Upper lobe of right lung (tissue), 1 donor: ENCODE measurements at places on chromosomes 1 and 21.

- DNase-seq: no peak
Observed at GRCh38 chr1:39266269-39266668, 61.8 kb downstream of the MACF1 start.

- no peak for DNase-seq
Observed at GRCh38 chr1:86650065-86650464, 54.3 kb upstream of the SH3GLB1 start.

- no peak for DNase-seq
Observed at GRCh38 chr21:34988139-34988538, 61.0 kb downstream of the RUNX1 start.

- no peak for DNase-seq
Observed at GRCh38 chr21:37364722-37365121, 1.9 kb upstream of the DYRK1A start.

DNA sequence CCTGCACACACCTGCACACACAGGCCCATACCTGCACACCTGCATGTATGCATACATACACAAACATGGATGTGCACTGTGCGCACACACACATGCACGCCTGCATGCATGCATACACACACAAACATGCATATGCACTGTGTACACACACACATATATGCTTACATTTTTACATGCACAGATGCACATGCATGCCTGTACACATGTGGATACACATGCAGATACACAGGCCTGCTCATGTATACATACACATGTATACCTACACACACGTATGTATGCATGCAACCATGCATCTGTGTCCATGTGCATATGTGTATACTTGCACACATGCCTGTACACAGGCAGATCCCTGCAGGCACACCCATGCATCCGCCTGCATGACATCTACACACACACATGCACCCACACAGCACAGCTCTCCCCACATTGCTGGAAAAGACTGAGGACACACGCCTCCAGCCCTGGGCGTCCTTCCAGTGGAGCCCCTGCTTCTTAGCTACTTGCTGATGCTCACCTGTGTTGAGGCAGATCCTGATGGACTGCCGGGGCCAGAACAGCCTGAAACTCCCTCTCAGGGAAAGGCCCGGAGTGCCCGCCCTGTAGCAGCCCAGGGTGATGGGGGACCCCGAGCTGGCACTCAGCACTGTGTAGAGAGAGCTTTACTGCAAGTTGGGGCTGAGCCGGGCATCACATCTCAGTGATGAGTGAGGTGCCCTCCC lies 28.6 kb downstream of the KRTAP10-1 start:
- DNase-seq: no peak

DNA sequence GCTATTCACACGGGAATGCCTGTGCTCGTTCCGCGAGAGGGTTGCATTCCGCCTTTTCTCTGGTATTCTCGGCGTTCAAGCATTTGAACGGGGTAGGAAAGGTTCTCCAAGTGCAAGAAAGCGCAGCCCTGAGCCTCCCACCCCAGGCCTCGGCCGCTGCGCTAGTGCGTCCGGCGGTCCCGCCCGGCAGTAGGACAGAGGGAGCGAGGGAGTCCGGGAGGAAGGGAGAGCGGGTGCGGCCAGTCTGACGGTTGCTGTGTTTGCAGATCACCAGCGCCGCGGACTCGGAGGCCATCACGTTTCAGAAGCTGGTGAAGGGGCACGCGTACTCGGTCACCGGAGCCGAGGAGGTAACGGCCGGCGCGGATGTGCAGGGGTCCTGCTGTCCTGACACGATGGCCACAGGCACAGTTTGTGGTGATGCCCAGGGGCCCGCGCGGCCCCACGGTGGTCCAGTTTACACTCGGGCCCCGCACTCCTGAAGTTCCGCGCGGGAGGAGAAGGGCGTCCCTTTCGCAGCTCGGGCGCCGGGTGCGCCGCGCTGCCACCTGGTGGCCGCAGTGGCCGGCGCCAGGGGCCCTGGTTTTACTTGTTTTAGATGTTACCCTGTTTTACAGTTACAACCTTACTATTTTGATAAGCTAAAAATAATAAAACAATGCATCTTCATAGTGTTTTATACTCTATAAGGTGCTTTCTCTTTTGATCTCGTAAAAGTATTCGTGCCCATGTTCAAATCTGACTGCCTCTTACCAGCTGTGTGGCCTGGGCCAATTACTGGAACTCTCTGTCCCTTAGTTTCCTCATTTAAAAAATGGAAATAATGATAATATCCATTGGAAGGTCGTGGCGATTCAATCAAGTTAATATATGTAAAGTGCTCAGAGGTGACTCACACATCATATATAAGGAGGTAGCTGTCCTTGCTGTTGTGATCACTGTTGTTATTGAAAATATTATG lies 36.7 kb downstream of the CAPN2 start:
- peak; percentile 84 for DNase-seq

GRCh38 chr21:27261676-27262075 lies 294.8 kb upstream of the ADAMTS5 start:
- DNase-seq: no peak

- DNase-seq: no peak
Observed at GRCh38 chr1:26401891-26402290, 8.7 kb upstream of the LIN28A start.

DNA sequence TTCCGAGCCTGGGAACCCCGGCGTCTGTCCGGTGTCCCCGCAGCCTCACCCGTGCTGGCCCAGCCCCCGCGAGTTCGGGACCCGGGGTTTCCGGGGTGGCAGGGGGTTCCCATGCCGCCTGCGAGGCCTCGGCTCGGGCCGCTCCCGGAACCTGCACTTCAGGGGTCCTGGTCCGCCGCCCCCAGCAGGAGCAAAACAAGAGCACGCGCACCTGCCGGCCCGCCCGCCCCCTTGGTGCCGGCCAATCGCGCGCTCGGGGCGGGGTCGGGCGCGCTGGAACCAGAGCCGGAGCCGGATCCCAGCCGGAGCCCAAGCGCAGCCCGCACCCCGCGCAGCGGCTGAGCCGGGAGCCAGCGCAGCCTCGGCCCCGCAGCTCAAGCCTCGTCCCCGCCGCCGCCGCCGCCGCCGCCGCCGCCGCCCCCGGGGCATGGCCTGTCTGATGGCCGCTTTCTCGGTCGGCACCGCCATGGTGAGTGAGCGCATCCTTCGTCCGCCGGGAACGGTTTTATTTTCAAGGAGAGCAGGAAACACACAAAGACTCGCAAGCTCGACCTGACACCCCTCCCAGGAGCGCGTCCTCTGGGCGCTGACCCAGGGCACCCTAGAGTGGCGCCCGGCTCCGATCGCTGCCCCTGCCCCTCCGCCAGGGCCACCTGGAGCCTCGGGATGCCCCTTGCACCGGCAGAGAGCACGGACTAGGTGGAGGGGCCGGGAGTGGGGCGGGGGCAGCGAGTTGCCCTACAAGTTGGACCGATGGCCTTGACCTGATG lies at the start of gene ABCG1:
Gene ABCG1 (plus strand): TSS at position 305 of the 770 bp plus-strand sequence. CDS start 123 bp downstream, at position 428.
- DNase-seq: peak; percentile 82

- no peak for DNase-seq
Observed at GRCh38 chr21:32726839-32727686, 750 bp downstream of the SYNJ1 start.

- no peak for DNase-seq
Observed at GRCh38 chr1:40782371-40782956, 1.1 kb upstream of the KCNQ4 start.

DNA sequence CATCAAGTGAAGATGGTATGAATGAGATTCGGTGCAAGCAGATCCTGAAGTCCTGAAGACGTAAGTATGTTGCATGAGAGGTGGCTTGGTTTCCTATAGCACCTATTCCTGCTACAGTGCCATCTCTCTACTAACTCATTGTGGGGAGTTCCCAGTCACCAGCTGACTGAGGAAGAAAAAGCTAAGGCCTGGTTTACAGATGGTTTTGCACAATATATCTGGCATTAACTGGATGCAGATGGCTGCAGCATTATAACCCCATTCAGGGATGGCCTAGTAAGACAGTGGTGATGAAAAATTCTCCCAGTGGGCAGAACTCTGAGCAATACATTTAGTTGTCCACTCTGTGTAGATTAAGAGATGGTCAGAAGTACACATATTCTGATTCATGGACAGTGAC lies 36.7 kb downstream of the RTCA start:
- no peak for DNase-seq

DNA sequence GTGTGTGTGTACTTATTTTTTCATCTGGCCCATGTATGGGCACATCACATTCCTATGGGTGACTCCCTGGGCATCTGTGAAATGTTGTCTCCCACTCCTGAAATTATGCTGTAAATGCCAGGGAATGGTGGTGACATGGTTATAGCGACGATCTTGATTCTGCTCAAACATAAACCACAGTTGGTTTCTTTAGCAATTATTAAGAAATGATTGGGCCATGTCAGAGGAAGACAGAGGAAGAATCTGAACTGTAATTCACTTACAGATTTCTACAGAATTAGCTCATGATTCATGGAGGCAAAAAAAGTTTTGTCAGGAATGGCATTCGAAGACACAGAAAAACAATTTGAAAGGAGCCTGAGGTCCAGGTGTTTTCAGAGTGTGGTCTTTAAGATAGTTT lies 25.8 kb upstream of the KCNE1 start:
- DNase-seq: no peak

DNA sequence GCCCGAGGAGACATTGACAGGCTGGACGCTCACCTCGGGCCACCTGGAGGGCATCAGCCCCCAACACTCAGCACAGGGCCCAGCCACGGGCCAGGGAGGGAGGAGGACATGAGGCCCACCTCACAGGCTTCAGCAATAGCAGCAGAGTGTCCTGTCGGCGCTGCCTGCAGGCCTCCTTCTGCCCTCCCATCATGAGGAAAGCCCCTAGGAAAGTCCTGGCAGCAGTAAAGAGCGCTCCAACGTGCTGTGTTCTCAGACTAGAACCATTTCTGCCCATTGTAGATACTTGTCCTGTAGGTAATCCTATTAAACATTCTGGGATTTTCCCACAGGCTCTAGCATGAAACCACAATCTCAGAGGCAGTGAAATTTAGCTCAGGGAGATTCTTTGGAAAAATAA lies 62.0 kb upstream of the GALNT2 start:
- DNase-seq: no peak

DNA sequence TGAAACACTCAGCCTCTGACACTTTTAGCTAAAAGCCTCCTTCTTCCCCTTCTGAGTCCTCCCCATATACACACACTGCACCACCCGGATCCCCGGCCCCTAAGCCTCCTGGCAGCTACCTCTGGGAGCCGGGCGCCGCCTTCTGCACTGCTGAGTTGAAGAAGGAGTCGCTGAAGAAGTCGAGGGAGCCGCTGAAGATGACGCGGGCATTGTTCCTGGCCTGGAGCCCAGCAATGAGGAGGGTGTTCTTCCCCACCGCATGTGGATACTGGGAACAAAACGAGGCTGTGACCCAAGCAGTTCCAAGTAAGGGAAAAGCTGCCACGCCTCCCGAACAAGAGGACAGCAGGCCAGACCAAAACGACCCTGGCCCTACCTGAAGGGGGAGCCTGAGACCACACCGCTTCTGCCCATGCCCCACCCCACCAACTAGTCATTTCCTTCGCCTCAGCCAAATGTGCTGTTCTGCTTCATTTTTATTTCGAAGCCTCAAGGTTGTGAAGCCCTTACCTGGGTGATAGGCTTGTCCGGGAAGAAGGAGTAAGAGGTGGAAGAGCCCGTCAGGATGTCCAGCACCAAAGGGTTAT lies 7.0 kb downstream of the DDOST start:
- no peak for DNase-seq

GRCh38 chr1:115409094-115410015 lies 71.3 kb upstream of the NGF start:
- DNase-seq: no peak

DNA sequence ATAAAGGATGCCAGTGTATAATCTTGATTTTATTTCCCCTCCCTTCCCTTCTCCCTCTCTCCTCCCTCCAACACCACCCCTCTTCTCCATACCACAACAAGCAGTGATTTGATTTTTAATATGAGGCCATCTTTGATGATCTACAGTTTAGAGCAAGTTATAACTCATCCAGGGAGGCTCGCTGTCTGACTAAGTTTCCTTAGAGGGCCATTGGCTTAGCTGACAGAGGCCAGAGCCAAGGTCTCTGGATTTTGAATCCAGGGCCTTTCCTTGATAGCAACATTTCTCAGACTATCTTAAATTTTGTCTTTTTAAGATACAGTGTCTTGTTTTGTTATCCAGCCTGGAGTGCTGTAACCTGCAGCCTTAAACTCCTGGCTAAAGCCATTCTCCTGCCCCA lies 431.0 kb upstream of the USP24 start:
- no peak for DNase-seq

DNA sequence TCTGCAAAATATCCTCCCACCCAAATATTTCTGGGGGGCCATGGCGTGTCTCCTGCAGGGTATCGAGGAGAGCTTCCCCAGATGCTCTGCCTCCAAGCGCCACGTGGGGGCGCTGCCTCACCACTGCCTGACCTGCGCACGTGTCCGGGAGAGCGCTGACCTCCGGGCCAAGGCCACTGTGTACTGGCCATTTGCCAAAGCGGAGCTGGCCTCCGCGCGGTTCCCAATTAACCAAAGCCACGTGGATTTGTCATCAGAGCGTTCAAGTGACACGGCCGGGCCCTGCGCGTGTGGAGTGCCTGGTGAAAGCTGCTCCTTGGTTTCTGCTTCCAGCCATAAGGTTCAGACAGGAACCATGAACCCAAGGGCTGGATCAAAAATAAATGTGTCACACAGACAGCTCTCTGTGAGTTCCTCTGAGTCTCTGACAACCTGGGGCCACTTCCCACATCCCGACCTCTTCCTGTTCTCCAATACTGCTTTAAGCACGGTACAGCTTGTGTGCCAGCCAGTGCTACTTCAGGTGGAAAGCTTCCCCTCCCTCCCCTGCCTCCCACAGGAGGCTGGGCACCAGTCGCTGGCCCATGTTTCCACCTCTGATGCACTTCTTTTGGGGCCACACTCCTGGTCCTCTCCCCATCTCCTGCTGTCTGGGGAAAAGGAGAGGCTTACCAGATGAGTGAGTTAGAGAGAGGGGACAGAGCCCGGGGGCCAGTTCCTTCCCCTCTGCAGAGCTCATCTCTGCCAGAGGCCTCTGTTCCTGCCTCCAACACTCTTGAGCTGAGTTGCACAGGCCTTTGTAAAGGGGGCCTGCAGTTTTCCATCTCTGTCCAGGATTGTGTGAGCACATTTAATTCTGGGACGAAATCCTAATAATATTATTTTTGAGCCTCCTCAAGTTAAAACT lies 26.1 kb downstream of the ZP4 start:
- DNase-seq: peak; percentile 85

DNA sequence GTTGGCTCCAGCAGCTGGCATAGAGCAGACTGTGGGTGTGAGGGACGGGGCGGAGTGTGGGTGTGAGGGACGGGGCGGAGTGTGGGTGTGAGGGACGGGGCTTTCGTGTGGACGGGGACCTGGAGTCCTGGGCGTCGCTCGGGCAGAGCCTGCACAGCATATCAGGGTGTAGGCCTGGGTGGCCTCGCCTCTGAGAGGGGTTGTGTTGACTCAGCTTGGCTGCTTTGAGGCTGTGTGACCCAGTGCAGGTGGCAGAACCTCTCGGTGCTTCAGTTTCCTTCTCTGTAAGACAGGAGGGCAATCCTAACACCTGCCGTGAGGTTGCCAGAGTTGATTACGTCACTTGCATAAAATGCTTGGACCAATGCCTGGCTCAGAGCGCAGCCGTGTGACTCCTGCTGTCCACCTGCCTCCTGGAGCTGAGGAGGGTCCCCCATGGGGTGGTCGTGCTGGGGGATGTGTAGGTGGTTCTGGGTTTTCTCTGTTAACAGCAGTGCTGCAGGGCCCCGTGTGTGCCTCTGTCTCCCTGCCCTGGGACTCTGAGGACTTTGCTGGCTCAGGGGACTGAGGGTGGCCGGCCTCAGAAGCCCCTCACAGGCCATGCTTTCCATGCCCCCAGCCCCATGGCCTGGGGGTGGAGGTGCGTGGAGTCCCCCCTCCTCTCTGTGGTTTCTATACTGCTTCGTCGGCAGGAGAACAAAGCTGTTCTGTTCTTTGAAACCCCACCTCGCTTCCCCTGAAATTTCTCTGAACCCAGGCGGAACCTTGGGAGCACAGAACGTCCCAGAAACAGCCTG lies 15.4 kb downstream of the PDXK start:
- peak; percentile 71 for DNase-seq
